Activated CD4-positive, alpha-beta T cell treated with anti-CD3 and anti-CD28 coated beads, Interleukin-2, amount 50 U/mL, for 1 hour (primary cell): ENCODE measurements at places on chromosomes 4 and X.

DNA sequence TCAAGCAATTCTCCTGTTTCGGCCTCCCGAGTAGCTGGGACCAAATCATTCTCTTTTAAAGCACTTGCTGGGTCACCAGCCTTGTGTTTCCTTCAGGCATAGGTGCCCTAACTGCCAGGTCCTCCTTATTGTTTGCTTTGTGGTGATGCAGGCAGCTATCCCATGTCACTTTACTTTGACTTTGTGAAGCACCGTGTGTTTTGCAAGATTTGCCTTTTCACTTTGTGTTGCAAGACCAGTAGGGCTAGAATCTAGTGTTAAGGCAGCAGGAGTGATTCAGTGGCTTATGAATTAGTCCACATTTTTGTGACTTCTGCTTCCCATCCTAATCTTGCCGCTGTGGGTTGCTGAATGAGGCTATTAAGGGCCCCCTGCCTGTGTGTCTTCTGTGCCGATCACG is 20.2 kb downstream of the SYAP1 start:
- no peak for DNase-seq

GRCh38 chr4:184102927-184103326 is 114.7 kb downstream of the ENPP6 start:
- DNase-seq, result no peak

DNA sequence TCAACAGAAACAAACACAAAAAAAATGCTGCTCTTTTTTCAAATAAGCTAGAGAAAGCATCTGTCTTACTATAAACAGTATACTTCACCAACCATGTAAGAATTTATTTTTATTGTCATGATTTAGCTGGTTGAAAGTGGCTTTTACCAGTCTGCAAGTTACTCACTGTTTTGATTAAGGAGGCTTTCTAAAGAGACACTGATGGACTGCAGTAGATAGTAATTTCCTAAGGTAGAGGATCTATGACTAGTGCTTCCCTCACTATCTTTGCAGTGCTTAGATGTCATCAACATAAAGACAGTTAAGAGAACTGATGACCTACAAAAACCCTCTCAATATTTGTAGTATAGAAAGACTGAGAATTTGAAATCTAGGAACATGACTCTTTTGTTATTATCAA is 846.2 kb upstream of the AGA start:
- no peak for DNase-seq

- DNase-seq, result no peak
Measured at GRCh38 chr4:75735525-75735924, 11.1 kb downstream of the USO1 start.

GRCh38 chr4:186912606-186913005 is 188.9 kb upstream of the FAT1 start:
- DNase-seq, result no peak

DNA sequence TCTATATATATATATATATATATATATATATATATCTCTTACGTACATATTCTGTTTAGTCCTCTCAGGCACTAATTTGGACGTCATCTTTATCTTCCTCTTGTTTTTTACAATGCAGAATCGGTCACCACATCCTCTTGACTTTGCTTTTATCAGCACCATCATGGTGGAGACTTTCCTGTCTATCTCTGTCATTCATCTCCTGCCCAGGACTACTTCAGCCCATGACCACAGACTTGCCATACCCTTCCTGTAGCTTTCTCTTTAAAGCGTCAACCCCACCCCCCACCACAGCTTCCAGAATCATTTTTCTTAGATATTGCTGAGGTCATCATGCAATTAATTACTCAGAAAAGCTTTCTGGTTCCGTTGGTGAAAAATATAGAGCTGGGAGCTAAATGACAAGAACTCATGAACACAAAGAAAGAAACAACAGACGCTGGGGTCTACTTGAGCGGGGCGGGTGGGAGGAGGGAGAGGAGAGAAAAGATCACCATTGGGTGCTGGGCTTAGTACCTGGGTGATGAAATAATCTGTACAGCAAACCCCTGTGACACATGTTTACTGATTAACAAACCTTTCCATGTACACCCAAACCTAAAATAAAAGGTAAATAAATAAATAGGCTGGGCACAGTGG is 30.5 kb upstream of the PRKX start:
- peak; percentile 22 for DNase-seq

GRCh38 chrX:16827225-16827624 is 41.0 kb downstream of the TXLNG start:
- no peak for DNase-seq

- no peak for DNase-seq
Measured at GRCh38 chrX:35842674-35843073, 44.5 kb downstream of the MAGEB16 start.

DNA sequence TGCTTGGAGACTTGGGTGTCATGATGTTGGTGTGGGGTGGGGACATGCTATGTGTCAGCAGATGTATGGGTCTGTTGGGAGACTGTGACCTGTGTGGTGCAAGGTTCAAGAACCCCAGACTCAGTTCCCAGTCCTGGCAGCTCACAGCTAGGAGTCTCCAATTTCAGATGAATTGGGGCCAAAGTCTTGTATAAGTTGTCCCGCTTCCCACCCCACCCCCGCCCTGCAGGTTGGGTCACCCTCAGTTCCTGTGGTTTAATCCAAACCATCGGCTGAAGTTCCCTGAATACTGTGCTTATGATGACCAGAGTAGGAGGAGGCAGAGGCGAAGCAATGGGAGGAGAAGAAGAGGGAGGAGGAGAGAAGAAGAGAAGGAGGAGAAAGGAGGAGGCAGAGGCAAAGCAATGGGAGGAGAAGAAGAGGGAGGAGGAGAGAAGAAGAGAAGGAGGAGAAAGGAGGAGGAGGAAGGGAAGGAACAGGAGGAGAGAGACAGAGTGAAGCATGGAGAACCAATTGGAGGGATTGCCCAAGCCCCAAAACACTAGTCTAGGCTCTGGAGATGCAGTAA is 112.6 kb downstream of the EFNB1 start:
- DNase-seq, result no peak

GRCh38 chr4:186020793-186021407 is 48.1 kb upstream of the TLR3 start:
- no peak for DNase-seq
